Osteoblast (primary cell): ENCODE measurements at places on chromosomes 16 and 17. TPM values are rescaled to one million over a fixed set of nuclear protein-coding genes. Genes with fewer than 3 reads are reported as not detected.

Gene NRN1L
- total RNA-seq = 0.29 TPM in 1 of 2 replicates, not detected in the other

Gene XYLT2
- total RNA-seq = 40.5 and 46.6 TPM in 2 replicates

Gene DLX4
- total RNA-seq = under 0.01 TPM in 1 of 2 replicates, not detected in the other

Gene FSCN2
- 2.9 and 5.1 TPM in 2 replicates for total RNA-seq

Gene CBLN1
- not detected in 2 replicates for total RNA-seq

Gene GRIN2A
- total RNA-seq = 0.72 and 1.5 TPM in 2 replicates

Gene PRSS27
- 1.5 and 2.5 TPM in 2 replicates for total RNA-seq

Gene WSCD1
- total RNA-seq = not detected in 2 replicates

DNA sequence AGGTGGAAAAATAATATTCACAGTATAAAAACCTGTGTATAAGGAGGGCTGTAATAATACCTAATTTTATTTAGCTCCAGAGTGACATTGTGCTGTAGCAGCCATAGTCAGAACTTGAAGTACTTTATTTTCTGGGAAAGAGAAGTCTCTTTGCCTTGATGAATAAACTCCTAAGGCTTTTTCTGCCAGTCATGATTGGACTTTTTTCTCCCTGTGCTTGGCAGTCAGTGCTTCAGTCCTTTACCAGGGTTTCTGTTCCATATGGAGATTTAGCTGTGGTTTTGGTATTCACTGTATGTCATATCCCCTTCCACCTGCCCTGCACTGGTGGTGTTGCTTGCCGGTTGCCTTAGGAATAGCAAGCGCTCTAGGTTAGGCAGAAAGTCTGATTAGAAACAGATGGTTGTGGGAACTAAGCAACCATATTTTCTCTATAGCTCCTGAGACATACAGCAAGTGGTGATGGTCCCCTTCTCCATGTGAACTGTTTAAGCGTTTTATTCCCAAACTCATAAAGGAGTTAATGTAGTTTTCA lies 24.7 kb downstream of the DDX42 start:
- H3K4me3 ChIP-seq = no peak overlapping the region
- peak overlapping the region; percentile 26 for H3K27ac ChIP-seq
- no peaks in the 10 kb centered on the region for H3K27me3 ChIP-seq

- H3K36me3 ChIP-seq = peaks cover 52% of the 10 kb centered on the region
- H3K4me3 ChIP-seq = no peak overlapping the region
- DNase-seq = no peak
- peaks cover 11% of the 10 kb centered on the region for H3K4me1 ChIP-seq
Measured at GRCh38 chr16:3513892-3514583, 13.2 kb downstream of the CLUAP1 start.

DNA sequence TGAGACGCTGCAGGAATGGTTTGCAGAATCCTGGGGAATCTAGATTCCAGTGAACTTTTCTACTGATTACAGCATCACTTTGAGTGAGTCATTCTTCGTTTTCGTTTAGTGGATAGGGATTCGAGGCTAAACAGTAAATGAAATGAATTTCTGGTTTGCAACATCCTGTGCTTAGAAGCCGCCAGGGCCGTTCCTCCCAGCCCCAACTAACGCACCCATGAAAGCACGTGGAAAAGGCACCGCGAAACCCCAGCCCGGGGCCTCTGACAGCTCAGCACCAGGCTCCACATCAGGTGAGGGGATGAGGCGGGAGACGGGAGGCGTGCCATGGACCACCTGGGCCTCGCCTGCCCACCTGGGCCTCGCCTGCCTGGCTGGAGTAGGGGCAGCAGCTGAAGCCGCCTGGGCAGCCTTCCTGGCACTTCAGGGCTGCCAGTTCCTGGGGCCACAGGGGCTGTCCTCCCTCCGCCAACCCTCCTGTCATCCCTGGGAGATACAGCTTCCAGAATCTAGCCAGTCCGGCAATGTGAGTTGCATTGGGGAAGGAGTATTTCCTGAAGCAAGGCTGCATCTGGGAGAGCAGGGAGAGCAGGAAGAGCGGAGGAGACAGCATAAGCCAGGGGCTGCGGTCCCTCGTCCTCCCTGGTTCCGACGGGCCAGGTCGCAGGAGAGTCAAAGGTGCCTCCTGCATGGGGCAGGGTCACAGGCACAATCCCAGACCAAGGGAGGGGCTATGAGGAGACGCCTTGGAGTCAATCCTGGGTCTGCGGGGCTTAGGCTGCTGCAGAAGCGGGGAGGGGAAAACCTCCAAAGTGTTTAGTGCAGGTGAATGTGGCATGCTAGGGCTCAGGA lies 78.4 kb downstream of the RPH3AL start:
- DNase-seq = peak; percentile 75
- H3K27me3 ChIP-seq = no peaks in the 10 kb centered on the region
- no peak overlapping the region for H3K4me3 ChIP-seq

DNA sequence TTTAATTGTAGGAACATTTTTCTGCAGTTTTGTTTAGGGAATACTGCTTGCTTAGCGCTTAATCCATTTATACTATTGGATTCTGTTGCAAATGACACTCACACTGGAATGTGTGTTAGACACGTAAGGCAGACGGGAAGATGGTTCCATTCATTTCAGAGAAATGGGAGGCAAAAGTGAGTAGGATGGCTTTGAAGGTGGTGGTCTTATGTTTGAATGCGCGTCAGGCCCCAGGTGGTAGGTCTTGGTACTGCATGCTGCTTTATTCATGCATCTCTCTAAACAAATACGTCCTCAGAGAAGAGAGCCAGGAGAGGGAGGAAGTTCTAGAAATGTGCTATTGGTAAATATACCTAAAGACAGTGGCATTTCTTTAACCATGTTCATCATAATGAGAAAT lies 997.6 kb upstream of the RBFOX1 start:
- H3K27ac ChIP-seq = no peak overlapping the region
- no peaks in the 10 kb centered on the region for H3K4me1 ChIP-seq
- no peaks in the 10 kb centered on the region for H3K27me3 ChIP-seq

DNA sequence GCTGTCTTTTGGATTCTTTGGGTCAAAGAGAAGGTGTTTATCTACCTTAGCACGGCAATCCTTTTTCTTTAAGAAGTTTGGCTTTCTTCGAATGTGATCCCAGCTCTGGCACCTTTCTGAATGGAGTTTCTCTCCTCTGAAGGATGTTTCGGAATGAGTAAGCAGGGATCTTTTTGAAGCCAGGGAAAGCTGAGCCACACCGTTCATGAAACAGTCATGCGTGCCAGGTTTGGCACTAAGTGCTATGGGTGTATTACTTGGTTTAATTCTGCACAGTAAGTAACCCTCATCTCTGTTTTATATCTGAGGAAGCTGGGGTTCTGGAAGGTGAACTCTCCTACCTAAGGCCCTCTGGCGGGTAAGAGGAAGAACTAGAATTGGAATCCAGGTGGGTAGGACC lies 234.5 kb downstream of the NTN1 start:
- no peak overlapping the region for H3K27ac ChIP-seq
- no peaks in the 10 kb centered on the region for H3K4me1 ChIP-seq
- no peaks in the 10 kb centered on the region for H3K36me3 ChIP-seq
- no peak overlapping the region for H3K4me3 ChIP-seq

GRCh38 chr16:56780646-56781045 lies 50.7 kb downstream of the NUP93 start:
- H3K4me1 ChIP-seq = no peaks in the 10 kb centered on the region
- no peak for DNase-seq
- H3K36me3 ChIP-seq = no peaks in the 10 kb centered on the region
- H3K27ac ChIP-seq = no peak overlapping the region
- H3K27me3 ChIP-seq = no peaks in the 10 kb centered on the region

DNA sequence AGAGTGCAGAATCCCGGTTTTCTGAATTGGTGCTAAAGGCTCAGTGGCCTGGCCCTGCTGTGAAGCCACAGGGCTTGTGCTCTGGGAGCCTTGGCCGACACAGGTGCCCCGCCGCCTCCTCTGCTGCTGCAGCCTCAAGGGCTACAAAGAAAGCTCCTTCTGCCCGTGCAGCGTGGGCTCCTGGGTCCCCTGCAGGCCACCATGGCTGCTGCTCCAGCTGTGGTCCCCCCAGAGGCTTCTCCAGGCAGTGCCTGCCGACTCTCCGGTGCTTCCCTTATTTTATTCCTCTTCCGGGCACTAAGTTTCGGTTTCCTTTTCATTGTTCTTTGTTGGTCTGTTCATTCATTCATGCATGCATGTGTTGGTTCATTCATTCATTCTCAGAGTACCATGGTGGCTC lies 53.1 kb downstream of the CMIP start:
- DNase-seq = peak; percentile 56
- no peak overlapping the region for H3K27ac ChIP-seq
- H3K27me3 ChIP-seq = no peaks in the 10 kb centered on the region
- H3K36me3 ChIP-seq = peaks cover 3% of the 10 kb centered on the region
- H3K4me3 ChIP-seq = no peak overlapping the region
- peaks cover 23% of the 10 kb centered on the region for H3K4me1 ChIP-seq

DNA sequence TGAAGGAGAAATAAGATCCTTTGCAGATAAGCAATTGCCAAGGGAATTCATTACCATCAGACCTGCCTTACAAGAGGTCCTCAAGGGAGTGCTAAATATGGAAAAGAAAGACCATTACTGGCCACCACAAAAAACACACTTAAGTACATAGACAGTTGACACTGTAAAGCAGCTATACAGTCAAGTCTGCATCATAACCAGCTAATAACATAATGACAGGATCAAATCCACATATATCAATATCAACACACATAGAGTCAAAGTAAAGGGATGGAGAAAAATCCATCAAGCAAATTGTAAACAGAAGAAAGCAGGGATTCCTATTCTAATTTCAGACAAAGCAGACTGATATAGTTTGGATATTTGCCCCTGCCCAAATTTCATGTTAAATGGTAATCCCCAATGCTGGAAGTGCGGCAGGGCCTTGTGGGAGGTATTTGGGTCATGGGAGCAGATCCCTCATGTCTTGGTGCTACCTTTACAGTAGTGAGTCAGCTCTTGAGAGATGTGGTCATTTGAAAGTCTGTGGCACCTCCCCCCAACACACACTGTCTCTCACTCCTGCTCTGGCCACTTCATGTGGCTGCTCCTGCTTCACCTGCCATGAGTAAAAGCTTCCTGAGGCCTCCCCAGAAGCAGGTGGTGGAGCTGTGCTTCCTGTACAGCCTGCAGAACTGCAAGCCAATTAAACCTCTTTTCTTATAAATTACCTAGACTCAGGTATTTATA lies 32.8 kb downstream of the TANC2 start:
- H3K27ac ChIP-seq = no peak overlapping the region
- H3K4me1 ChIP-seq = peaks cover 27% of the 10 kb centered on the region
- no peak overlapping the region for H3K4me3 ChIP-seq
- H3K36me3 ChIP-seq = no peaks in the 10 kb centered on the region
- no peak for DNase-seq

DNA sequence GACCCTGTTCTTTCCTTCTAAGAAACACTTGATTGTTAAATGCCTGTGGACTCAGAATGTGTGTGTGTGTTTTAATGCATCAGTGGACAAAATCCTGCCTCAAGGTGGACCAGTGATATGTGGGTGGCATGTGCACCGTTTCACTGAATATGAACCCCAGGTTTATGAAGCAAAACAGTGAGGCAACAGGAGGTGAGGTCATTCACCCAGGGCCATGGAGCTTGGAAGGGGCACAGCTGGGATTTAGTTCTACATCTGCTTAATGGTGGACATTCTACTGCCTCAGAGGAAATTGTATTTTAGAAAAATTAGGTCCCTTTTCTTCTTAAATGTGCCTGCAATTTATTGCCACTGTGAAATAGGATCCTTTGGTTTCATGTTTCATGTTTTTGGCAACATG lies 549.5 kb upstream of the EEF2KMT start:
- no peaks in the 10 kb centered on the region for H3K4me1 ChIP-seq
- no peaks in the 10 kb centered on the region for H3K36me3 ChIP-seq
- no peak for DNase-seq
- no peaks in the 10 kb centered on the region for H3K27me3 ChIP-seq
- H3K4me3 ChIP-seq = no peak overlapping the region

DNA sequence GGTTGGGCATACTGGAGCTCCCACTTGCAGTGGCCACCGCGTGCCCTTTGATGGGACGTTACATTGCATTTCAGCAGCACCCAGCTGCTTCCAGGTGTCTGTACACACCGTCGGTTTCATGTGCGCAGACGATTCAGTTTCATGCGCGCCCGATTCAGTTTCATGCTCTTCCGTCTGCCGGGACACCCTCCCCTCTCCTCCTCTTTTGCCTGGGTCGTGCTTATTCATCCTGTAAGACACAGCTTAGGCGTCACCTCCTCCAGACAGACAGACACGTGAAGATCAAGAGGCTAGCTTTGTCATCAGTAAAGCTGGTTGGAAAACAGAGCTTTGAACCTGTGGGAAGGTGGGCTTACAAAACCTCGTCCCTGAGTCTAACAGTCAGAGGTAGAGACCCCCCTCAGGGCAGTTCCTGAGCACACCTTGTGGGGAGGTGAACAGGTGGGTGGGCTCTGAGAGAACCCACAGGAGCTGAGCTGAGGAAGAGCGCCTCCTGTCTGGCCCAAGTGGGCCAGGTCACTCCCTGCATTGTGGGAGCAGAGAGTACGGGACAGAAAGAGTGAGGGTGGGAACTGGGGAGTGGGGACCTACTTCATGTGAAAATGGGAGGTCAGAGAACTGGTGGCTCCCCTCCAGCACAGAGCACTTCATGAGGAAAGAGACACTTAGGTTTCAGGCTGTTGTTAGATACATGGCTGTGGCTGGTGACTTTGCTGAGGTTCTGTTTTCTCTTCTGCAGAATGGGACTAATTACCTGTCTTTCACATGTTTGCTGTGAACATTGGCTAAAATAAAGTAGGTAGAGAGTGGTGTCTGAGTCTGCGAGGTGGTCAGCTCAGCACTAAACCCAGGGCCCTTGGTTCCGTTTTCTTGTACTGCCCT lies 122.1 kb downstream of the SNX29 start:
- no peaks in the 10 kb centered on the region for H3K27me3 ChIP-seq
- DNase-seq = no peak
- H3K4me3 ChIP-seq = no peak overlapping the region
- peaks cover 16% of the 10 kb centered on the region for H3K4me1 ChIP-seq
- H3K36me3 ChIP-seq = no peaks in the 10 kb centered on the region

- H3K27ac ChIP-seq = peak overlapping the region; percentile 97
- no peak for DNase-seq
- H3K4me1 ChIP-seq = peaks cover 78% of the 10 kb centered on the region
Measured at GRCh38 chr16:24988593-24989338, 26.4 kb downstream of the ARHGAP17 start.

- H3K27ac ChIP-seq = peak overlapping the region; percentile 66
- no peaks in the 10 kb centered on the region for H3K27me3 ChIP-seq
- no peak overlapping the region for H3K4me3 ChIP-seq
- DNase-seq = no peak
- peaks cover 18% of the 10 kb centered on the region for H3K4me1 ChIP-seq
- no peaks in the 10 kb centered on the region for H3K36me3 ChIP-seq
Measured at GRCh38 chr16:72474501-72475123, 302.7 kb upstream of the PMFBP1 start.

DNA sequence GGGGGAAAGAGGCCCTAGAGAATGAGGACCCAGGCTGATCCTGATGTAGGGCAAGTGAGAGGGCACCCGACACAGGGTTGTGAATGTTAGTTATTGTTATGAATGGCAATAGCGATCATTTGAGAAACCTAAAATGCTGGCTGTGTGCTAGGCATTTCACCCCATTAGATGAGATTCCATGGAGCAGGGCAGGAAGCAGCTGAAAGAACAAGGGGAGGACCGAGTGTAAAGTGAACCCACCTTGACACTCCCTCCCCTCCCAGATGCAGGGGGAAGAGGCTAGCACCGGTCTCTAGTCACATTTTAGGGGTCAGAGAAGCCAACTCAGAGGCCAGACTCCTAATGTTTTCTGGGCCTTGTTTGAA lies 553 bp upstream of the CORO6 start:
- DNase-seq = peak; percentile 75
- peak overlapping the region; percentile 88 for H3K4me3 ChIP-seq
- no peaks in the 10 kb centered on the region for H3K36me3 ChIP-seq
- H3K27me3 ChIP-seq = no peaks in the 10 kb centered on the region
- no peak overlapping the region for H3K27ac ChIP-seq
- H3K4me1 ChIP-seq = peaks cover 25% of the 10 kb centered on the region
